ENCODE measurements at places on chromosomes 12 and 14. TPM values are rescaled to one million over a fixed set of nuclear protein-coding genes. Genes with fewer than 3 reads are reported as not detected.

GRCh38 chr14:90911121-90911520, 94.9 kb upstream of the TTC7B start:
- no peaks in the 10 kb centered on the region for H3K36me3 ChIP-seq
- H3K4me1 ChIP-seq = no peaks in the 10 kb centered on the region
- H3K27ac ChIP-seq = no peak overlapping the region
- DNase-seq = no peak
- H3K4me3 ChIP-seq = no peak overlapping the region
- H3K27me3 ChIP-seq = peaks cover 4% of the 10 kb centered on the region

DNA sequence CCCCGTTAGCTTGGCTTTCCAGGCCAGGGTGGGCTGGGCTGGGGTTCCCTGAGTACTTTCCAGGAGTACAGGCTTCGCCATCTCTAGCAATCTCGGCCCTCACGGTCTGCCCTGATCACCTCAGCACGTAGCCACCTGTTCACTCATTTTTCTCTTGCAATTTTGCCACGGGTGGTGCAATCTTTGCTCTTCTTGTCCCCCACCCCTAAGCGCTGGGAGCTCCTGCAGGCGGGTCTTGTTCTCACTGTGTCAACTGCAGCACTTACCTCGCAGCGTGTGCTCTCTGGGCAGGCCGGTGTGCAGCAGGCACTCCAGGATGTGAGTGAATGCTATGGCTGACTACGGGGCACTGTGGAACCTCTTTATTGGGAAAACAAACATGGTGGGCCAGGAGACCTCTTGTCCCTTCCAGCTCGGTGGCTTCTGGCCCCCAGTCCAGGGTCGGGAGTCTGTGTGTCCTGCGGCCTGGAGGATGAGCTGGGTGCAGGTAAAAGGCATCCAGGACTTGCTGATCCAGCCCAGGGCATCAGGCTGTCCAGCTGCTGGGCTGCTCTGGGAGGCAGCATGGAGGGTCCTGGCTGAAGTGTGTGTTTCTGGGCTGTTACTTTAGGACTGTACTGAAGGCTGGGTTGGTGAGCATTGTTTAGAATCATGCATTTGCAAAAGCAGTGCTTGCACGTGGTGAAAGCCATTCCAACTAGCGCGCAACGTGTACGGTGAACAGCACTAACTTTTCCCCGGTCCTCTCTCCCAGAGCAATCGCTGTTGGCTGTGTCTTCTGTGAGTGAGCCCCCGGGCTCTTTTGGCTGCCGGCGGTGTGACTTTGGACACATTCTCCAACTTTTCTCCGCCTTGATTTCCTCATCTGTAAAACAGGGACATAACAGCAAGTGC, 1.5 kb upstream of the ULK1 start:
- H3K27me3 ChIP-seq = peaks cover 6% of the 10 kb centered on the region
- H3K36me3 ChIP-seq = no peaks in the 10 kb centered on the region
- no peak overlapping the region for H3K4me3 ChIP-seq
- no peak for DNase-seq
- peaks cover 13% of the 10 kb centered on the region for H3K4me1 ChIP-seq

- no peak overlapping the region for H3K4me3 ChIP-seq
- H3K27me3 ChIP-seq = peaks cover 3% of the 10 kb centered on the region
- H3K4me1 ChIP-seq = no peaks in the 10 kb centered on the region
- H3K27ac ChIP-seq = no peak overlapping the region
Observed at GRCh38 chr14:57060276-57060955, 208.3 kb downstream of the EXOC5 start.

The KITLG gene
- 74.3 TPM for total RNA-seq

- H3K4me3 ChIP-seq = no peak overlapping the region
- H3K27me3 ChIP-seq = peaks cover 2% of the 10 kb centered on the region
- H3K27ac ChIP-seq = no peak overlapping the region
- H3K36me3 ChIP-seq = peaks cover 9% of the 10 kb centered on the region
- H3K4me1 ChIP-seq = peaks cover 54% of the 10 kb centered on the region
- no peak for DNase-seq
Observed at GRCh38 chr14:35368583-35369392, 35.8 kb downstream of the NFKBIA start.

DNA sequence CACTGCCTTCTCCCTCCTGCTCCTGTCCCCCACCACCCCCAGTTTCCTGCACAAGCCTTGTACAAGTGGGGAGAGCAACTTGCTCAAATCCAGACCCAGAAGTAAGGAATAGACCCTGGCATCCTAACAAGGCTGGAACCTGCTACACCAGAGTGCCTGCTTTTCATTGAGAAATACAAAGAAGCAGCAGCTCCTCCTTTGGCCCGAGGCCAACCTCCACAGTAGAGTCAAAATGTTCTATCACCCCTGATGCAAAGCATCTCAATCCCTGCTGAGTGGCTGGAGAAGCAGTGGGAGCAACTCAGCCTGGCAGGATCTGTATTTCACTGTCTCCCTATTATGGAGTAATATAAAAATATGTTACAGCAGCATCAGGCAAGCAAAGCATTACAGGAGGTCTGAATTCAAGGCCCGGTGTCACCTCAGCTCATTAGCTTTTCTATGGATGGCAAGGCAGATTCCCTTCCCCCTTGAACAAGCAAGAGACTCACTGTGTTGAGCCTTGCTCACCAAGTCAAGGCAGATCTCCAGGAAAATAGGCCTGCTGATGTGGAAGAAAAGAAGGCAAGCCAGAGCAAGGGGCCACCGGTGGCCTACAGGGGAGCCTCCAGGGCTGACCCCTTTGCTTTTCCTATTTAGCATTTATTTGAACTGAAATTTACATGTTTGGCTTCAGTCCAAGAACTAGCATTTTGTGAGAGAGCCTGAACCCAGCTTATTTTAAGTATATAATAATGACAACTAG, 186.3 kb upstream of the EGLN3 start:
- H3K27ac ChIP-seq = no peak overlapping the region
- no peaks in the 10 kb centered on the region for H3K36me3 ChIP-seq
- H3K4me1 ChIP-seq = no peaks in the 10 kb centered on the region
- no peaks in the 10 kb centered on the region for H3K27me3 ChIP-seq

GRCh38 chr12:12282761-12283425, 16.0 kb upstream of the LRP6 start:
- peaks cover 29% of the 10 kb centered on the region for H3K4me1 ChIP-seq
- peak overlapping the region; percentile 67 for H3K27ac ChIP-seq
- H3K4me3 ChIP-seq = peak overlapping the region; percentile 49
- peak; percentile 66 for DNase-seq
- H3K36me3 ChIP-seq = peaks cover 2% of the 10 kb centered on the region

The OR5AU1 gene
- not detected for total RNA-seq

The CCDC88C gene
- total RNA-seq = 0.09 TPM

DNA sequence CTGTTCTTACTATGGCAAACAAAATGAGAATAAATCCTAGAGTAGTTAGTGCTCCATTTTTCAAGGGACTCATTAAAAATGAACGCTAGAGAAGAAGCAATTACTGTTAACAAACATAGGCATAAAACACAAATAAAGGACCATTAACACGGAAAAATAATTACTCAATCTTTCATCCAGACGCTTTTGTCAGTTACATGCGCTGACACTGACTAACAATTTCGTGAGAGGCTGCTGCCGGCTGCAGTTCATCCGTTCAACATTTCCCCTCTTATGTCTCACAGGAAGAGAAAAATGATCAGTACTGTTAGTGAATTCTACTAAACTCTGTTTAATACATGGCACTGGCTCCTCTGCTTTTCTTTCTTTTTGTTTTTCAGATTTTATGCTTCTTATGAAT, 472.7 kb upstream of the FLRT2 start:
- peak overlapping the region; percentile 57 for H3K4me3 ChIP-seq
- H3K36me3 ChIP-seq = peaks cover 6% of the 10 kb centered on the region
- DNase-seq = no peak
- H3K27me3 ChIP-seq = no peaks in the 10 kb centered on the region
- H3K27ac ChIP-seq = no peak overlapping the region
- H3K4me1 ChIP-seq = no peaks in the 10 kb centered on the region

The OSBPL8 gene
- total RNA-seq = 68.4 TPM

GRCh38 chr14:99809360-99809759, 16.1 kb downstream of the EML1 start:
- no peak overlapping the region for H3K4me3 ChIP-seq
- H3K27ac ChIP-seq = peak overlapping the region; percentile 55
- peaks cover 19% of the 10 kb centered on the region for H3K27me3 ChIP-seq
- H3K36me3 ChIP-seq = no peaks in the 10 kb centered on the region
- peak; percentile 77 for DNase-seq

The MFAP5 gene
- 38.6 TPM for total RNA-seq

- peak overlapping the region; percentile 93 for H3K4me3 ChIP-seq
- peaks cover 3% of the 10 kb centered on the region for H3K27me3 ChIP-seq
- DNase-seq = no peak
- peaks cover 52% of the 10 kb centered on the region for H3K4me1 ChIP-seq
- H3K36me3 ChIP-seq = peaks cover 10% of the 10 kb centered on the region
Observed at GRCh38 chr12:30796313-30796780, 41.6 kb upstream of the CAPRIN2 start.
